ENCODE measurements at places on chromosomes 11 and 22.

GRCh38 chr11:113563766-113564526, 88.7 kb upstream of the DRD2 start:
- no peak for DNase-seq

- DNase-seq = no peak
Measured at GRCh38 chr11:27263046-27263445, 100.0 kb downstream of the CCDC34 start.

- DNase-seq = no peak
Measured at GRCh38 chr11:13354335-13354734, 76.7 kb downstream of the BMAL1 start.

- DNase-seq = no peak
Measured at GRCh38 chr11:122167100-122167499, 51.1 kb upstream of the BLID start.

- DNase-seq = no peak
Measured at GRCh38 chr11:409600-410483, 5.0 kb downstream of the SIGIRR start.

GRCh38 chr11:112179601-112180000, 4.3 kb downstream of the BCO2 start:
- DNase-seq = no peak

- no peak for DNase-seq
Measured at GRCh38 chr22:35656284-35656752, 8.1 kb downstream of the APOL6 start.

Measured in Panc1 (cell line).